ENCODE measurements at places on chromosomes 2 and 18.

DNA sequence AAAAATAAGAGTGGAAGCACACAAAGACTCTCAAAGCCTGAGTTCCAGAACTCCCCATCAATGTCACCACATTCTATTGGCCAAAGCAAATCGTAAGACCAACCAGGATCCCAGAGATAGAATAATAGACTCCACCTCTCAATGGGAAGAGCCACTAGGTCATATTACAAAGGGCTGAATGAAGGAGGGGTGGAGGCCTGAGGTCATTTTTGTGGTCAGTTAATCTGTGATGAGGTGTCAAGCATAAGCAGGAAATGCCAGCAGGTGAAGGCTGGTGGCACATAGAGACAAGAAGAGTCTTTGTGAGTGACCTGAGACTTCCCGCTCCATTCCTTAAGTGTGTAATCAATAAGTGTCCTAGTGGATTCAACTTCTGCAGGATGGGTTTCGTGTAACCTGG is 144.3 kb downstream of the TFCP2L1 start:
- no peak for DNase-seq

- DNase-seq, result no peak
Measured at GRCh38 chr18:65990944-65991708, 240.3 kb downstream of the CDH7 start.

- no peak for DNase-seq
Measured at GRCh38 chr2:10471046-10471571, 23.0 kb upstream of the ODC1 start.

DNA sequence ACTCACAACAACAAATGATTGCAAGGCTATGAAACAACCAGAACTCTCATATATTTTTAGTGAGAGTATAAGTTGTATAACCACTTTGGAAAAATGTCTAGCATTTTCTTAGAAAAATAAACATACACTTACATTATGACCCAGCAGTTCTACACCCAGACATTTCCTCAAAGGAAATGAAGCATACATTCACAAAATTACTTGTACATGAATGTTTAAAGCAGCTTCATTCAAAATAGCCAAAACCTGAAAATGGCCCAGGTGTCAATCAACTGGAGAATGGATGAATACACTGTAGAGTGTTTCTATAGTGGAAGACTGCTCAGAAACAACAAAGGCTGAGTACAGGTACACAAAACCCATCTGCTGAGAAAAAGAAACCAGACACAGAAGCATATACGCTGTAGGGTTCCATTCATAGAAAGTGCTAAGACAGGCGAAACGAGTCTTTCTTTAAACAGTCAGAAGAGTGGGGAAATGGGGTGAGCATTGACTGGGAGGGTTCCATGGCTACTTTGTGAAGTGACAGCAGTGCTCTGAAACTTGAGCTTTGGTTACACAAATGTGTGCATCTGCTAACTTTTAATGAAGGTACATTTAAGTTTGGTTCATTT is 799.0 kb downstream of the DCDC2C start:
- no peak for DNase-seq

DNA sequence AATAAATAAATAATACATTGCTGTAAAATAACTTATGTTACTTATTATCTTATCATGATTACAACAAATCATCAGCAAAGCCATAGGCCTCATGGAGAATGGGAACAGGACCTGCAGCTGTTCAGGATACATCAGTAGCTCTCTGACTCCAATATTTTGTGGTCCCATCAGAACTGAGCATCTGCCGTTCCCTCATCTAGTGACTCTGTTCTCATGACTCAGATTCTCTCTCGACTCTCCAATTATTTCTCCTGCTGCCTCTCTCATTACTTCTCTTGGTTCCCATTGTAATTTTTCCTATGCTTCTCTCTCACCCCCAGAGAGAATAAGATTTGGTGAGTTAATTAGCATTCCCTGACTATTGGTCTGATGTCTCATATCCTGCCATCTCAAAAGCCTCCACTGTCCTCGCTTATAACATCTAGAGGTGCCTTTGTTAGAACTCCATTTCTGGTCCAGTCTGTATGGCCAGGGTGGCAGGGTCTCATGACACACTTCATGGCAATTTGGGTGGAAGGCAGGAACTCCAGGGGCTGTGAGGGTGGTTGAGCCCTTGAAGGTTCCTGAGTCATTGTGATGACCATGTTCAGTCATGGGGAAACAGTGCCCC is 78.0 kb upstream of the TANC1 start:
- peak; percentile 18 for DNase-seq

- peak; percentile 37 for DNase-seq
Measured at GRCh38 chr2:10266133-10266620, 36.5 kb upstream of the HPCAL1 start.

GRCh38 chr18:39770399-39770798 is 2184.6 kb upstream of the PIK3C3 start:
- DNase-seq, result no peak

- no peak for DNase-seq
Measured at GRCh38 chr18:48826271-48826670, 124.5 kb downstream of the SMAD7 start.

DNA sequence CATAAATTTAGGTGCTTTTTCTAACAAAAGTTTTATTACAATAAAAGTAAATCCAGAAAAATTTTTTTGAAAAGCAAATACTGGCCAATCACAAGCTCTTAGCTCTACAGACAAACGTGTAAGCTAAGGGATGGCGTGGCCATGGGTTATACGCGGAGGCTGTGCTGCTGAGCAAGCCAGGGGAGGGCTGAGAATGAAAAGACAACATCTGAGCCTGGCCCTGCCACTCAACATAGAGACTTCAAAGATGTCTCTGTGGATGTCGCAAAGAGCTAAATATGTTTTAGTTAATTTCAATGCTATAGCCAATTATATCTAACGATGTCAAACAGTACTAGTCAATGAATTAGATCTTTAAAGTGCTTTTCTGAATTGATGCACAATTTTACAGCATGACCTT is 33.3 kb upstream of the NT5DC4 start:
- no peak for DNase-seq

DNA sequence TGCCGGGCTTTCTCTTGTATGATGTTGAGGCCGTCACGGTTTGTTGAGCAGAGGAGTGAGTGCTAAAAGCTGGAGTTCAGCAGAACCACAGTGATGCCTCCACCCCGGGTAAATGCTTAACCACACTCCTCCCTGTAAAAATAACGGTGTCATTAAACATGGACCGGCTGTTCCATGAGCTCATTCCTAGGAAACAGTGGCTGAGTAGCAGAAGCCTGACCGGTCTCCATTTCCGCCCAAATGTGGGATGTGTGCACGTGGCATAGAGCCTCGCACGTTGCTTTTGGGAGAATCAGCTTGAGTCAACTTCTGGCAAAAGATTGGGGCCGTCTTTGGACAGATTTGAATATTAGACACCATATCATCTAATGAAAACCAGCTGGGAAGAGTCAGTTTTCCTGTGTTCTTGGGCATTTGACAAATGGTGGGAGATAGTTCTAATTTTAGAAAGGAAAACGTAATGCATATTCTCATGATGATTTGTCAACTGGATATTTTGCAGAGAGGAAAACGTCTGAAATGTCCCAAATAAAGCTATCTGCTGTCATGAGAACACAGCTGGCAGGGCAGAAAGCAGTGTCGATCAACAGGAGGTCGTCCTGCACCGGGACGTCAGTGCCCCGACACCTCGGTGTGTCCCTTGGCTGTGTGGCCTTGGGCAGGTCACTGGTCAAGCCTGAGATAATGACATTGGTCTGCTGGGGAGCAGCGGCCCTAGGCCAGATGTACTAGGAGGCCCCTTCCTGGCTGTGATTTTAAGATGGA is 42.4 kb downstream of the LRRFIP1 start:
- DNase-seq, result peak; percentile 84

DNA sequence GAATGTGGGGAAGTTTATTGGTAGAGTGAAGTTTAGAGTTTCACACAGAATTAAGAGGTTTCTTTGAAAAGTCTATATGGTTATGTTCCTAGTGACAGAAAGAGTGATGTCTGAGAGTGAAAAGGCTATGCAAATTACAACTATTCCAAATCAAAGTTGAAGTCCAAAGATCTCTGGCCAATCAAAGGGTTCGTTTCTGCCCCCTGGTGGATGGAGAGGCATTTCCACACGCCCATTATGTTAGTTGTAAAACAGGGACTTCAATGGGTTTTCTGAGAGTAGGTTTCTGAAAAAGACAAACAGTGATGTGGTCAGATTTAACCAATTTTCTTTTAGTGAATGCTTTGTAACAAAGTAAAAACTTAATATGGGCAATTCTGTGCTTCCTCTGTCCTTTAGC is 441.5 kb upstream of the POU3F3 start:
- DNase-seq, result peak; percentile 70

DNA sequence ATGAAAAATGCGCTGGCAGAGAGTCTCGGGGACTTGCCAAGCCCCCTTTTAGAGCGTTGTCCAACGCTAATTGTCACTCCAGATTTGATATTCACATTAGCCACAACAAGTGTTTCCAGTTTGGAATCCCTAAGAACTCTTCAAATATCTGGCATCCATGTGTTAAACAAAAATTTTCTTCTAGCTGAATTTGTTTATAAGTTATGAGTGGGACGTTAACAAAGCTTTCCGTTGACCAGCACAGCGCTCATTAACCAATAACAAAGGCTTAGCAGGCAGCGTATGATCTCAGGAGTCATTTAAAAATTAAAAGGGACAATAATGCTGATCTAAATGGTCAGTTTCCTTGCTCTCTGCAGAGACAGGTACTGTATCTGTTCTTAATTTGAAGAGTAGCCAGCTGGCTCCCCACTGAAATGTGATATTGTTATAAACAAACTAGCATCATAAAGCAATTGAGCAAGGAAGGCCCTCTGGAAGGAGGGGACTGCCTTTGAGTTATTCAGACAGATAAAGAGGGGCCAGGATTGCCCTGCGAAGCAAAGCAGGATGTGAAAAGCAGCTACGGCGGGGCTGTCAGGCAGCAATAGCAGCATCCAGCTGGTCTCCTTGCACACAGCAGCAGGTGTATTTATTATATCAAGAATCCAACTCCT is 337.2 kb upstream of the SALL3 start:
- DNase-seq, result no peak

GRCh38 chr2:217800433-217801114 is 202.2 kb downstream of the TNS1 start:
- DNase-seq, result no peak

GRCh38 chr2:10923008-10923375 is 11.3 kb downstream of the KCNF1 start:
- no peak for DNase-seq
